GM12878 (cell line): ENCODE measurements at places on chromosomes 5 and 9. TPM values are rescaled to one million over a fixed set of nuclear protein-coding genes. Genes with fewer than 3 reads are reported as not detected.

Gene DOCK8
- polyA plus RNA-seq: 45.6 and 50.9 TPM in 2 replicates

Gene FOXD4L4
- not detected in 2 replicates for polyA plus RNA-seq

Gene ANKH
- polyA plus RNA-seq: 4.4 and 11.5 TPM in 2 replicates

Gene TAF11L3
- polyA plus RNA-seq: not detected in 2 replicates

Gene PIP5KL1
- 0.11 and 0.17 TPM in 2 replicates for polyA plus RNA-seq

Gene COMMD10
- polyA plus RNA-seq: 36.9 and 37.4 TPM in 2 replicates

Gene POU5F2
- polyA plus RNA-seq: 0.19 and 0.32 TPM in 2 replicates

Gene EFNA5
- 9.8 and 10.2 TPM in 2 replicates for polyA plus RNA-seq

Gene UNC13B
- polyA plus RNA-seq: 0.11 and 0.17 TPM in 2 replicates

Gene ZFP62
- polyA plus RNA-seq: 20.5 and 26.0 TPM in 2 replicates

Gene GFI1B
- polyA plus RNA-seq: 0.05 TPM in 1 of 2 replicates, not detected in the other

Gene GFPT2
- polyA plus RNA-seq: 0.06 TPM in 1 of 2 replicates, not detected in the other

Gene ARID3C
- not detected in 2 replicates for polyA plus RNA-seq
